NCI-H1930 (cell line): ENCODE measurements at places on chromosomes 2 and 18.

- DNase-seq = no peak
These were observed 432.0 kb upstream of the FAM98A start for GRCh38 chr2:34031097-34031496.

DNA sequence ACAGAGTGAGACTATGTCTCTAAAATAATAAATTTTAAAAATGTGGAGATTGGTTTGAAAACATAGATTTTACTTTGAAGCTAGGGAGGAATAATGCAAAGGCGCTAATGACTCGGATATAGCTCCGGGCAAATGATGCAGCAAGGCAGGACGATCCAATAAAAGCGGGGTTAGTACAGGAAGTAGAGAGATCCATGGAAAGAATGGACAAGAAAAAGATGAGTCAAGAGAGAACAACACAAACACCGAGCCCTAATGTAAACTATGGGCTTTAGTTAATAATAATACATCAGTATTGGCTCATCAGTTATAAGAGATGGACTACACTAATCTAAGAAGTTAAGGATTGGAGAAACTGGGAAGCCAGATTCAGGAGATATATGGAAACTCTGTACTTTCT, 74.5 kb downstream of the QPCT start:
- no peak for DNase-seq

DNA sequence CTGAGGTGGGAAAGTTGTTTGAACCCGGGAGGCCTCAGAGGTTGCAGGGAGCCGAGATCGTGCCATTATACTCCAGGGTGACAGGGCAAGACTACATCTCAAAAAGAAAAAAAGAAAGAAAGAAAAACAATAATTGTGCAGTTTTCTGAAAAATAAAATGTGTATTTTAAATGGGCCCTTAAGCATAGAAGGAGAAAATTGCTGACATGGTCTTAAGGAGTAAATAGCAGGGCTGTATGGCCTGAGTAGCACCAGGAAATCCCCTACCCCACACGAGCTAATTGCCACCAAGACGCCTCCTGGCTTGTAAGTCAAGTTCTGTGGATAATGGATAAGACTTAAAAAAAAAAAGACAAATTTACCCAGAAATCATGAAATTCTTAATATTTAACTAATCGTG, 271.4 kb upstream of the NCKAP5 start:
- DNase-seq = no peak

- no peak for DNase-seq
These were observed 80.3 kb upstream of the GAREM1 start for GRCh38 chr18:32550963-32551362.

DNA sequence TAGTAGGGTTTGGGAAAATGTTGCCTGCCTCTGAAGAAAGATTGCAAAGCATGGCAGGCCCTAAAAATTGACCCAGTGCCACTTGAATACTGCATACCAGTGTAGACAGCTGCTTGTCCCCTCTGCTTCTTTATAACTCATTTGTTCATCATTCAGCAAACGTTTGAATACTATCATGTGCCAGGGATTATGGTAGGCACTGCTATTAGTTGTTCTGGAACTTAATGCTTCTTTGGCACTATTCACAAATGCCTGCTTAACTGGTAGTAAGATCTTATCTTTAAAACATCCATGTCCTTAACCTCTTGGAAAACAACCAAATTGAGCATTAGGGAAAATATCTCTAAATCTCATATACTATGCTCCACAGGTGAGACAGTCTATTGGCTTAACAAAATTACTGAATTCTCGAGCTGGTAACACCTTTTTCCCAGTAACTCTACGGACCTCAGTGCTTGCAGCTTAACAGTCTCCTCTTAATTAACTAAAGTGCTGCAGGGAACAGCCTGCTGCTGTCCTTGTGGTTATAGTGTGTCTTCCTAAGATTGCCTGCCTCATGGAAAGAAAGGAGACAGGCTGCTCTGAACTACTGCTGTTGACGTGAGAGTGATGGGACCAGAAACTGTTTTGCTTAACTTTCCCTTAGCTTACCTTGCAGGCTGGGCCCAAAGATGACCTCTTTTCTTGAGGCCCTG, 93.2 kb downstream of the MIB1 start:
- DNase-seq = no peak

- DNase-seq = no peak
These were observed 13.1 kb downstream of the CASP10 start for GRCh38 chr2:201196003-201196402.

DNA sequence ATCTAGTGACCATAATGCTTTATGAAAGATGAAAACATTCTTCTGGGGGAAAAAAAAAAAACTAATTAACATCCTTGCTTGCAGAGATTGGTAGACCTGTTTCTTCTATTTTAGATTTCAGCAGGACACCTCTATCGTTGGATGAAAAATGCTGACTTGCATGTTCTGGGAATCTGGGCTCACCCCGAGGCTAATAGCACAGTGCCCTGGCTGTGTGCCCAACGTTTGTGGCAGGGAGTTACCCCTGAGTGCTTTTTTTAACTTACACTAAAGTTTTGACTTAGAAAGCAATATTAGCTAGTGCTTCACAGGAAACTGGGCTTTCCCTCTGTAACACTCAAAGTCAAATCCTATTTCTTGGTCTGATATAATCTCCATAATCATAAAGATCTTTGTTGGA, 233.2 kb downstream of the SLC8A1 start:
- no peak for DNase-seq

- DNase-seq = no peak
These were observed 90.8 kb downstream of the MIB1 start for GRCh38 chr18:21831413-21831831.

DNA sequence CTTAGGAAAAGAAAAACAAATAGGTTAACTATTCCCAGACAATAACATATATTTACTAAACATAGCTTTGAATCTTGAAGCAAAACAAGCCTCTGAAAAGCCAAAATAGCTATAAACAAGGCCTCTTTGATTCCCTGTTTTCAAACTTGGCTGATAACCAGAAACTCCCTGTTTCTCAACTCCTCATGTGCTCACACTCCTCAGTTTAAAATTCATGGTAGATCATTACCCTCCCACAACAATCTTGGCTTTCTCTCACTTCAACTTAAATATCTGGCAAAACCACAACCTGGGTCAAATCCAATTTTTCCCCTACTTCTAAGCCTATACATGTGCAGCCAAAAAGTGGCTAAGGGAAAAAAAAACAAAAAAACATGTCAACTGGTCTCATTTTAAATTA, 15.6 kb downstream of the SUCLG1 start:
- DNase-seq = no peak

- DNase-seq = no peak
These were observed 36.5 kb downstream of the ZRANB3 start for GRCh38 chr2:135494503-135494902.

GRCh38 chr2:28516950-28517349, 21.1 kb downstream of the PLB1 start:
- DNase-seq = no peak

GRCh38 chr2:111687911-111688310, 196.1 kb downstream of the ANAPC1 start:
- no peak for DNase-seq

DNA sequence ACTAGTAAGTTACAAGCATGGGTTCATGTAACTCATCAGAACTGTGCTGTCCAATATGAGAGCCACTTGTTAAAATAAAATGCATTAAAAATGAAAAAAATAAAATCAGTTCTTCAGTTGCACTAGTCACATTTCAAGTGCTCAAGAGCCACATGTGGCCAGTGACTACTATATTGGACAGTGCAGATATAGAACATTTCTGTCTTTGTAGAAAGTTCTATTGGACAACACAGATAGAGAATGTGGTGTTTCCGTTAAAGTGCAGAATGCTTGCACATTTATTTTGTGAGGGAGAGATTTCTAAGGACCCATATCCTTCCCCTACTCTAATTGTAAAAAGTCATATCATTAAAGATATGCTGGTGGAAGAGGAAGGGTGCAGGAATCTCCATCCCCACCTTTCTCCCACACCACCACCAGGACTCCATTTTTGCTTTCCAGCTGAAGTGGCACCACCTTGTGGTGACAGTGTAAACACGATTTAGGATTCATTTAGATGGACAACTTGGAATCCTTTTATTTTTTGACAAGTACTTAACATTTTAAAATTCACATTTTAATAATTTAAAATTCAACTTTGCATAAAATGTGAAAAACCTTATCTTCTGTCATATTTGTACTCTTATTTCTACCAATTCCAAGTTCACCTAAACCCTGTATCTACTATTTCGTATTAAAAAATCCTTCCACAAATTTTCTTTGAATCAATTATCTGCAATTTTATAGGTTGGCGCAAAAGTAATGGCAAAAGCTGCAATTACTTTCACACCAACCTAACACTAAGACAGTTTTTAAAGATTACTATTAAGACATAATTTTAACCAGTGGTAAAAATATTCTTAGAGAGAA, 9.4 kb upstream of the CD302 start:
- peak; percentile 18 for DNase-seq

GRCh38 chr2:48886919-48887318, 131.4 kb upstream of the LHCGR start:
- no peak for DNase-seq

GRCh38 chr18:14100503-14101286, 31.5 kb downstream of the ZNF519 start:
- DNase-seq = no peak

DNA sequence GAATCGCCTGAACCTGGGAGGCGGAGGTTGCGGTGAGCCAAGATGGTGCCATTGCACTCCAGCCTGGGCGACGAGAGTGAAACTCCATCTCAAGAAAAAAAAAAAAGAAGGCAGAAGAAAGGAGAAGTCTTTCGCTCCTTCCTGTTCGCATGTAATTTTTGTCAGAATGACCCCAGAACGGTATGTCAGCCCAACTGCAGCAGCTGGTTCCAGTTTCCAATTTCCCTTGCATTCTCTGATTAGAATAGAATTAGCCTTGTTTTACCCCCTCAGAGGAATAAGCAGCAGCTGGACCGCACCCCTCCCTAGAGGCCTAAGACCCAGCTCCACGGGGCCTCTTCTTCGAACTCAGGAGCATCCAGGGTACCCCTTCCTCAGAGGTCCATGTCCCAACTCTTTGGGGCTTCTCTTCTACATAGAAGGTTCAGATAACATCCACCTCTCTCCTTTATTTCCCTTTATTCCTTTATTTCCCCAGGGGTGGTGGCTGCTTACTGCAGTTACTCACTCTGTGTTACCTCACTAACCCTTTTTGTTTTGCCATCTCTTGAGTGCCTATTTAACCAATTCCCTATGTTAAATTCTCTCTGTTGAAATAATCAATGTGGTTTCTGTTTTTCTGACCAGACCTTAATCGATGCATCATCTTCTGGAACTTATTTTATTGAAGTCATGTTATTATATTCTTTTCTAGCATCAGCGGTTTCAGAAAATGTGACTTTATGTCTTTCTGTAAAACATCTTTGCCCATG, 7.2 kb upstream of the PUM2 start:
- DNase-seq = no peak

GRCh38 chr2:231648579-231649174, 56.0 kb downstream of the TEX44 start:
- DNase-seq = no peak

- no peak for DNase-seq
These were observed 444.2 kb downstream of the PTPRM start for GRCh38 chr18:8011361-8011760.

DNA sequence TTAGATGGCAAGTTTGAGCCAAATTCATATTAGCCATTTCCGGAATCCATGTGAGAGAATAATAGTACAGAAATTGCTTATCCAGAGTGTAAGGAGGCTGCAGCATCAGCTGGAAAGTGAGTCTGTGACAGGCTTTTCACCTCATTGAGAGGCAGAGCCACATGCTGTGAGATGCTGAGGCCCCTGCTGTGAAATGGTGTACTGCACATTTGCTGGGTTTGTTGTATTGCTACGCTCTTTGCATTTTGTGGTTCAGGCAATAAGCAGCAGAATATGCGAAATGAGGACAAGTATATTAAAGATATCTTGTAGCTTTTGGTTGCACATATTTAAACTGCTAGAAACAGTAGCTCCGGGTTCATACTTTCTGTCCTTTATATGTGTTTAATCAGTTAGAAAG, 37.0 kb downstream of the NABP1 start:
- DNase-seq = no peak

GRCh38 chr2:217055624-217056023, 195.8 kb upstream of the TNP1 start:
- no peak for DNase-seq

GRCh38 chr2:54579682-54580620, 123.8 kb downstream of the SPTBN1 start:
- no peak for DNase-seq

GRCh38 chr18:48714873-48715272, 176.0 kb downstream of the CTIF start:
- no peak for DNase-seq

DNA sequence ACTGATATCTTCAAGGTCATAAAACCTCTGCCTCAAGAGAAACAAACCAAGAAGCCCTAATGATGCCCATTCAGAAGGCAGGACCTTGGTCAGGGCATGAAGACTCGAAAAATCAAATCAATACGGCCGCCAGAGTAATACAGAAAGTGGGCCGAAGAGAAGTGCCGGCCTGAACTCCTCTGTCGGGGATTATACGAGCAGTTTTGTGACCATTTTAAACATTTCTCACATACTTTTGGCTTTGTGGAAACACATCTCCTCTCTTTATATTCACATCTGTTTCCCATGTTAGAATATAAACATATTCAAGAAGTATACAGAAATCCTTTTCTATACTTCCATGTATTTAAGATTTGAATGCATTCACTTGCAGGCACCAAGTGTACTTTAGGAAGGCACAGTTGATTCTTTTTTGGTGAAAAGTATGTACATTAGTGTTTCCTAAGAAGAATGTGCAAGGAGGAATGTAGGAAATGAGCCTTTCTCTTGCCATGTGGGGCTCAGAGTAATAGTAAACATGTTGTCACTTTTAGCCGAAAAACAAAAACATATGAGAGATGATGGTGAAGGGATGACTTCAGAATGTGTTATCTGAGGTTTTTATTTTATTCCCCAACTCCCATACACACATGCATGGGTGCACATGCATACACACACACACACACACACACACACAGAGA, 707.9 kb upstream of the ID2 start:
- no peak for DNase-seq

- no peak for DNase-seq
These were observed 47.3 kb downstream of the TMEM163 start for GRCh38 chr2:134671513-134671912.

- no peak for DNase-seq
These were observed 326.1 kb downstream of the RNF144A start for GRCh38 chr2:7243276-7243675.

DNA sequence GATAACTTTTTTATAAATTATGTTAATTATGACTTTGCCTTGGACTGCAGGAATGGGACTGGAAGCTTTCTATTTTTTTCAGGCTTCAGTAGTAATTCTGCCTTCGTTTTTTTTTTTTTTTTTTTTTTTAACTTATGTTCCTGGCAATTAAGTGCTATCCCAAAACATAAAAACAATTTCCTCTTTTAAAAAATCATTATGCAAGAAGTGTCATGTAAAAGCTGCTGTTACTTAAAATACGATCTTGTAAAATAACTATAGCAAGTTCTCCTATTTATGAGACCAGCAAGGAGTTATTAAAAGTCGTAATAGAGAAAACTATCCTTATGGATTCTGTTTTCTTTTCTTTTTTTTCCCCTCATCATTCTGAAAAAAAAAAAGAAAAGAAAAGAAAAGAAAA, 301.6 kb upstream of the FBXO11 start:
- DNase-seq = no peak
